ENCODE measurements at places on chromosomes 3 and 15.
A peak's percentile ranks its signal among the peaks of the same experiment; 100 is the strongest.

GRCh38 chr3:183555541-183556081 is at the start of gene KLHL6:
KLHL6 (minus strand) TSS chr3:183555706; CDS start chr3:183555653, 53 bp downstream.
- no peak for DNase-seq

DNA sequence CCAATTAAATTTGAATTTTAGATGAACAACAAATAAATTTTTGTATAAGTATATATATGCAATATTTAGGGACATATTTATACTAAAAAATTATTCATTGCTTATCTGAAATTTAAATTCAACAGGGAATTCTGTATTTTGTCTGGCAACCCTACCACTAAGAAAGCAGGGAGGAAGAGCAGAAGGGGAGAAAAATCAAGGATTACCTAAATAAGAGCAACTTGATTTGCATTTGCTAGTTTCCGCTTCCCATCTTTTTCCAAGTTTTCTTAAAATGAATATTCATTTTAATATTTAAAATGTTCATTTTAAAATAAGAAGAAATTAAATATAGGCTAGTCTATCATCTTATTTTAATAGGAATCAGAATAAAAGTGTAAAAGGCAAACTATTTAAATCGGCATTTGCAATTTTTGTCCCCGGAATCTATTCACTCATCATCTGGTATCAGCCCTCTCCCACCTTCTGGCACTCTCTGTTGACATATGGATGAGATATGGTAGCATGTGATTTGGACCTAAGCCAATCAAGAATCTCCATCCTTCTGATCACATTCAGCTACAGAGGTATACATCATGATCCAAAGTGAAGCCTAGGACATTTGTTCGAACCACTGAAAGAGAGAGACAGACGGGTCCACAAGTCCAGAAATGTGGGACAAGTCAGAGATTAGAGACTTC is 82.6 kb downstream of the TRANK1 start:
- no peak for DNase-seq

- no peak for DNase-seq
Measured at GRCh38 chr3:74410276-74410941, 204.1 kb downstream of the CNTN3 start.

DNA sequence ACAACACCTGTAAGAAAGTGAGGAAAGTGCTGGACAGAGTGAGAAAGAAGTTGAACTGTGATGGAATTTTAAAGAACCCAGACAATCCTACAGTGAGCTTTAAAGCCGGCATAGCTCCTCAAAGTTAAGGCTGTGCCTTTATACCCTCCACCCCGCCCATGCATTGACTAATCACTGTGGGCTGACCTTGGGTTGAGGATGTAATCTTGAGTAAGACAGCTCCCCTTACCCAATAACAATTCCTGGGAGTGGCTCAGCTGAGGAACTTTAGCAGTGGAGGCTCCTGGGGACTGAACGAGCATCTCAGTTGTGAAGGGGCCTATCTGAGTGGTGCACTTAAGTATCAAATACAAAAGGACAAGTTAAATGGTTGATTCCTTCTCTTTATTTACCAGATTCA is 35.7 kb upstream of the ZNF770 start:
- DNase-seq: no peak

GRCh38 chr3:171428321-171428787 is 31.9 kb downstream of the TNIK start:
- no peak for DNase-seq

DNA sequence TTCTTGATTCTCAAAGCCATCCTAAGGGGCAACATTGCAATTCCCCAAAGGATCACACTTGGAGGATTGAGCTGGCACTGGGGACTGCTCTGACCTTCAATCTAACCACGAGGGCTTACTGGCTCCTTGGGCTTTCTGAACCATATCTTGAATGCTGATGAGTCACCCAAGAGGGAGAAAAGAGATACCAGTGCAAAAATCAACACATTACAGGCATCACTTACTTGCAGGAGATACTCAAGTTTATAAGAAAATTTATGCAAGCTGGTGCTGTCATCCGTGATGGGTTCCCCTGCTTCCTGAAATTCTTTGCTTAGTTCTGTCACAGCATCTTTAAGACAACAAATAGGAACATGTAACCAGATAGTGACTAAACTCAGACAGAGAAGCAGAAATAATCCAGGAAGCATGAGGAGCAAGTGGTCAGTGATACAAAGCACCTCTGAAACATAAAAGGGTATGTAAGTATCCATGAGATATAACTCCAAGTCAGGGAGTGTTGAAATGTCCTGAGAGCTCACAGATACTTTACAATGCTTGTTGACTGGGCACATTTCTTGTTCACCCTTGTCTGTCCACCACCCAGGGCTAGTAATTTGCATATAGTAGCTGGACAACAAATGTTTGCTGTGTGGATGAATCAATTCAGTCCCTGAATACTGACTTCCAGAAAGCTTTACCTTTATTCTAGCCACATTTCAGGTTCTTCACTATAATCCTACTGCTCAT is 14.1 kb downstream of the FYCO1 start:
- DNase-seq: peak; percentile 43

GRCh38 chr3:108320746-108321350 is 24.5 kb downstream of the HHLA2 start:
- no peak for DNase-seq

GRCh38 chr15:100788418-100789105 is 91.1 kb upstream of the ALDH1A3 start:
- no peak for DNase-seq

DNA sequence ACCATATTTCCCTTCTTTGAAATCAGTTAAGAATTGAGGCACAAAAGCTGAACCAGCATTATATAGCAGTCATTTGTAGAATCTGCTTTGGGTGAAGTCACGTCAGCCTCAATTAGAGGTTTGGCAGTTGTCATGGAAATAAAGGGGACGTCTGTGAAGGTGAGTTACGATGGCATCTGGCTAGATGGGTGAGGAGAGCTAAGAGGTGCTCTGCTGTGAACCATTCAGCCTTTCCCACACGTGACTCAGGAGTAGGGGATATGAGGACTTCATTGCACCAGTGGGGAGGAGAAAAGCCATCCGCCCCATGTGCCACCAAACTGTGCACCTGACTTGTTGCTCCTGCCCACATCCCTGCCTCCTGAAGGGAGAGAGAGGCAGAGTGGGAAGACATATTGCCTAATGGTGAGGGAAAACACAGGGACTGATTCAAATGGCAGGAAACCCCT is 2.8 kb upstream of the C15orf40 start:
- no peak for DNase-seq

DNA sequence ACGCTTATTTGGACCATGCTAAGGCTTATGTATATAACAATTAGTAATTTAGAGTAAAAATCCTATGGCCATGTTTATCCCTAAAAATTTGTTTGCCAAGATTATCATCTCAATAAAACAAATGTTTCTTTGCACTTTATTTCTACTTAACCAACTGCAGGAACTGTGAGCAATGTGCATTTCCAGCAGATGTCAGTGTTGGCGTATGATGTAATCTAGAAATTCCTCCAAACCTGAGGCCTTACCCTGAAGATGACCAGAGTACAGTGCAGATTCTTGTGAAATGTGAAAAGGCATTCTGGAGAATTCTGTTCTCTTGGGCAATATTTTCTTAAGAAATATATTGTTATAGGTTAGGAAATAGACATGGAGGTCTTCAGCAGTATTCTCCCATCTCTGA is 205.9 kb downstream of the MBNL1 start:
- peak; percentile 78 for DNase-seq

DNA sequence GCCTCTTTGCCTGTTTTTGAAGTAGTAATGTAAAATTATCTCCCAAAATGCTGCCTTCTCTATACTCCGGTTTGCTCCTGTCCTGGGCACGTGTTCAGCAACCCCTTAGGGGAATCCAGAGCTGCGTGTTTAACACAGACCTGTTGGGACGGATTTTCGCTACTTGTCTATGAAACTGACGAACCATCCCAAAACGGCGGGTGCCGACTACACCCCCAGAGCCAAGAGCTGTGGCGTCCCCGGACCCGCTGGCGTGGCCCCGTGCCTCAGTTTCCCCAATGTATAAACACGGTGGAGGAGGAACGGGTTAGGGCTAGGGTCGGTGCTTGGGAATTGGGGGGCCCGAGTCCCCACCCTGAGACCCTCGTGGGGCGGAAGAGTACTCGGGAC is 473 bp downstream of the FHIT start:
- peak; percentile 3 for DNase-seq

DNA sequence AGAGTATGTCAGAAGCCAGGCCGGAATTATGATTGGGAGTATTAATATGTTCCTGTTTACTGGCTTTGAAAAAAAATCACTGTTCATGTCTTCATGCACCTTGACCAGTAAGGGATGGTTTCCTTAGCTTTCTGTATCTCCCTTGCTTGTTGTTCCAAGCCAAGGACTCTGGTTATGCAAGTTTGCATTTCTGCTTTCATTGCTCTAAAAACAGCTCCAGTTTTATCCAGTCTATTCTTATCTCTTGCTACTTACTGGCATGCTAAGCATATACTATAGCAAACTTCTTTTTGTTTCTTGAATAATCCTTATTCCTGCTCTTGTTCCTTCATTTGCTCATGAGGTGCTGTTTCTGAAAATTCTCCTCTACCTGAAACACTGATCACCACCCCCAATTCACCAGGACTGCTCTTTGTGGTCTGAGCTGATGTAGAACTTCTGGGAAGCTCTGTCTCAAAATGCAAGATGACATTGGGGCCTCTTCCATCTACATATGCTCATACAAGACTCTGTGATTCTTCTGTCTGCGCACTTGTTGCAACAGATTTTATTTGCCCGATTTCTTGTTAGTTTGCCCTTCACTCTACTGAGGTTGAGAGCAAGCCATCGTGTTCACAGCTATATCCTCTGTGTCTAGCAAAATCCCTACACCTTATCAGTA is 173.0 kb downstream of the EBLN2 start:
- no peak for DNase-seq

- peak; percentile 11 for DNase-seq
Measured at GRCh38 chr15:64634576-64635498, 140.6 kb downstream of the RBPMS2 start.

Data from fibroblast of upper back skin (primary cell).